HT-29 (cell line): ENCODE measurements at places on chromosomes 5 and 9.

DNA sequence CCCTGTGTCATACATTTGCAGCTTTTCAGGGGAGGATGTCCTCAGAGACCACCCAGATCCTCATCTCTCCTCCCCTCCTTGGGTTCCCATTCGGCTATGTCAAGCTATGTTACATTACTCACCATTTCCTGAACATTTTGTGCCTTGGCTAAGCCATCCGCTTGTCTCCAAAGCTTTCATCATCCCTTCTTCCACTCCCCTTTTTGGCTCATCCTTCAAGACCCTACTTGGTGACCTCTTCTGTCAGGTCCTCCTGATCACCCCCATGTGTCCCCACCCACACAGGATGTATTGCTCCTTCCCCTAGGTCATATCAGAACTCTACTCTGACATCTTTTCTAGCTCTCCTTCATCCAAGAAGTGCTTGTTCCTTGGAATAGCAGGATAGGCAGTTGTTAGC, 81.8 kb downstream of the BOD1 start:
- DNase-seq, result no peak

DNA sequence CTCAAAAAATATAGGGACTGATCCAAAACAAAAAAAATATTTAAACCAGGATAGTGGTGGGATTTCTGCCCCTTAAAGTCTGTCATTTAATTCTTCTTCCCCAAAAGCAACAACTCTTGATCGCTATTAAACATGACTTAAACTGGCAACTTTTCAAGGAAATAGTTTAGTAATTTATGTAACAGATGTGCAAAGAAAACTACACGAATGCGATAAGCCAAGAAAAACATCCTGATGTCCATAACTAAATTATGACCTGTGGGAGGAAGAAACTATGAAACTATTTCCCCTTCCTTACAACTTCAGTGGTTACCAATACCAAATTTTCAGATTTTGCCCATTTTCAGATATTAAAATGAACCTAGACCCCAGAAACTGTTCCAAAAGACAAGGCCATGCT, 31.5 kb downstream of the CLINT1 start:
- no peak for DNase-seq

DNA sequence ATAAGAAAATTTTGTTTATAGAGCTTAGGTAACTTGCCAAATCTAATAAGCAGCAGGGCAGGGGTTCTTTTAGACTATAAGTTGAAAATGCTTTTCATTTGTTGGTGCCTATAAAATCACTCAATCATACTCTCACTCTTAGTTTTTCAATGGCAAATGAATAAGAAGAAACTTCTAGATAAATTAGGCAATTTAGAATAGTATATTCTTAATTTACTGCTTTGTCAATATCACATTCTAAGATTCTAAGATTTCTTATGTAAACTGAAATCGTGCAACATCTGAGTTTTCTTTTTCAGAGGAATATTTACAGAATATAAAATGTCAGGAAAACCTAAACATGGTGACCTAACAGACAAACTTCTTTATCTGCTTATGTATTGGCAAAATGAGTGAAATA, 849.0 kb downstream of the DTWD2 start:
- no peak for DNase-seq

DNA sequence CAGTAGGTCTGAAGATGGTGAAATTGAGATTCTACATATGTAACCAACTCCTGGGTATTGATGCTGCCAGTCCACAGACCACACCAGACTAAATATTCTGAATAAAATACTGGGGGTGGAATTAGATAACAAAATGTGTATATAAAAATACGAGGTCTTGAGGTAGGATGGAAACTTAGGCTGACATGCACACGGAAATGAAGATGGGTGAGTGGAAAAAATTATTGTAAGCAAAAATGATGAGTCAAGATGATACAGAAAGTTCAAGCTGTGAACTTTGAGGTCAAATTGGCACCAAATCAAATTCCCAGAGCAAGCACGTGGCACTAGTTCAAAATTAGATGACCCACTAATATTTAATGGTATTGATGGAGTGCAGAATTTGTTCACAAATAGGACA, 713.4 kb upstream of the ACO1 start:
- DNase-seq, result no peak

GRCh38 chr5:73266925-73267765, 94.2 kb downstream of the TMEM174 start:
- DNase-seq, result no peak

- DNase-seq, result peak; percentile 1
Measured at GRCh38 chr9:34771007-34771406, 61.1 kb upstream of the CCL21 start.

DNA sequence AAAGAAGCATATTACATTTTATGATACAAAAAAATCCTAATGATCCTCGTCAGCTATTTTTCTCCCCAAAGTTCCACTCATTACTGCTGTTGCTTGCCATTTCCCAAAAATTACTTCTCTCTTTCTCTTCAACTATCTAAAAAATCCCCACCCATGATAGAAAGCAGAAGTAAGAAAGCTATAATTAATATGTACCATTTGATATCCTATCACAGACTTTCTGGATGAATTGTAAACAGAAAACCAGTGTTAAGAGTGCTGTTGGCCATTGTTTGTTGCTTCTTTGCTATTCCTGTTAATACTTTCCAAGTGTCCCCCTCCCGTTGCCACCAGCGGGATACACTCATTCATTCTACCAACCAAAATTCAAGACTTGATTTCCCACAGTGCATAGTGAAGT, 136.3 kb upstream of the SMARCA2 start:
- no peak for DNase-seq

DNA sequence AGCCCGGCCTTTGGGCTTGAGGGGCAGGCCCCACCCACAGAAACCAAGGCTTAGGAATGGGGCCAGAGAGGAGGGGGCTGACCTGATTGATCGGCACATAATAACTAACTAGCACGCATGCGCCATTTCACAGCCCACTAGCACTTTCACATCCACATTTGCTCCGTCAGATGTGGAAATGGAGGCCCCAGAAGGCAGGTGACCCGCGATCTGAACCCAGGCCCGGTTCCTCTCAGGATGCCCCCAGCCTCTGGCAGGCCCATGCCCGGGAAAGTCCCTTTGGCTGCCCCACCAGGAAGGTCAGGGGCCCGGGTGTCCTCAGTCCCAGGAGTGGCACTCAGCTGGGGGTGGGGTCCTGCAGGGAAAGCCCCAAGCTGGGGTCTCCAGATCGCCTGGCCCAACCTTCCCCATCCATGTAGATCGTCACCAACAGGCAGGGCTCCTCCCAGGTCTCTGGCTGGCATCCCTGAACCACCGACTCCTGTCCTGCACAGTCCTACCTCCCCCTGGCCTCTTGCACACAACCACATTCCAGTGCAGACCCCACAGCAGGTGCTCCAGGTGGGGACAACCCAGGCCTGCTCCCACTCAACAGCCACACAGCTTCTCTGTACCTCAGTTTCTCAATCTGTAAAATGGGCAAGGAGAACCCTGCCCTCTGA, 46.7 kb downstream of the VAV2 start:
- DNase-seq, result no peak

DNA sequence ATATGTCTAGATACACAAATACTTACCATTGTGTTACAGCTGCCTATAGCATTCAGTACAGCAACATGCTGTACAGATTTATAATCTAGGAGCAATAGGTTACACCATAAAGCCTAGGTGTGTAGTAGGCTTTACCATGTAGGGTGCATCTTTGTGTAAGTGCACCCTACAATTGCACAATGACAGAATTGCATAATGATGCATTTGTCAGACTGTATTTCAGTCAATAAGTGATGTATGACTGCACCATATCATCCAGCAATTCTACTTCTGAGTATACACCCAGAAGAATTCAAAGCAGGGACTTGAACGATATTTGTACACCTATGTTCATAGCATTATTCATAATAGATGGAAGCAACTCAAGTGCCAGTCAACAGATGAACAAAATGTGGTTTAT, 100.4 kb upstream of the SLC44A1 start:
- DNase-seq, result no peak

- no peak for DNase-seq
Measured at GRCh38 chr5:172721455-172722326, 49.3 kb downstream of the DUSP1 start.

GRCh38 chr5:6606884-6607558, 25.8 kb downstream of the NSUN2 start:
- DNase-seq, result no peak

GRCh38 chr5:50836356-50836755, 169.9 kb downstream of the PARP8 start:
- no peak for DNase-seq

DNA sequence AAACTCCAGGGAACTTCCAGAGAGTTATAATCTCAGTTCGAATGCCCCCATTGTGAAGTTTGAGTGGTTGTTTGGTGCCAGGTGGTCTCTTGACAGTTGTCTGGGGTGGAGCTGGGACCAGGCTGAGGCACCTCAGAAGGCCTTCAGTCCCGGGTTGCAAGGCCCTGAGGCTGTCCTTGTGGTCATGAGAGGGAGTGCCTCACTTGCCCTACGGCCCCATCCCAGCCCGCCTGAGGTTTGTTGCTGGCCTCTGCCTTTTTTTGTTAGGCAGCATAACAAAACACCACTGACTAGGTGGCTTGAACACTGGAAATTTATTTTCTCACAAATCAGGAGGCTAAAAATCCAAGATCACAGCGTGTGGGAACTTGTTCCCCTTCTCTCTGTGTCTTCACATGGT, 73.0 kb upstream of the PAPPA start:
- DNase-seq, result no peak

DNA sequence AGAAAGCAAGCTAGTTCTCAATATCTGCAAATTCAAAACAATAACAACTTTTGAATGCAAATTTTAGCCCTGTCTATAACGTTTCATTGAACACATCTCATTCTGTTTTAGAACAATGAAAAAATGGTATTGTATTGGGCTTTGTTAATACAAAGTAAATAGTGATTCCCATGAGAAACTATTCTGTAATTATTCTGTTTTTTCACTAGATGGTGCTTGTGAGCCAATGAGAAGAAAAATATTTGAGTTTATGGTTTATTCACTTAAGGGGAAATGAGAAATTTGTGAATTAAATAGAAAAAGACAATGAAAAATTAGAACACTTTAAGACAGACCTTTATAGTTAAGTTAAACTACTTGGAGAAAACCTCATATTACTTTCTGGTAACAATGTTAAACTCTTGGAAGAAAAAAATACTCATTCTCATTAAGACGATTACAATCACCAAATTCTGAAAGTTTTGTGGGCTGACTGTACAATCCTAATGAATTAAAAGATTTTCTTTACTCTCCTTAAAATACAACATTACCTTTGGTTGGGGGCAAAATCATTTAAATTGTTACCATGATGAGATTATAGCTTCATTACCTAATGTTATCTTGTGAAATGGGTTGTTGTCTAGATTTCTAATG, 127.0 kb downstream of the NNT start:
- peak; percentile 58 for DNase-seq

DNA sequence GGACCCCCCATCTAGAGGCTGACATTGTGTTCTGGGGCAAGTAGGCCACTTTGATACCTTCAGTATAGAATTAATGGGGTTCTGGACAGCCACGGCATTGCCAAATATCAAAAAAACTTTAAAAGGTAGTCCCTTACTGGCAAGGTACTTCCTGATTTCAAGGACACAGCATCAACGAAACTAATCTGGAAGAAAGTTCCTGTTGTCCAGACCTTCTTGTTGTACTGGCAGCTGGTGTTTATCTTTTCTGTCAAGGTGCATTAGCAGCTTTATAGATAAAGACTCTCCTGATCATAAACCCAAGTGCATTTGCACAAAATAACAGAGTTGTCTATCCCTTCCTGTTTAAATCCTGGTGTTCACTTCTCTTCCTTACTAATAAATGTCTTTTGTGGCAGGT, 23.7 kb upstream of the GOLGA1 start:
- DNase-seq, result no peak

GRCh38 chr5:94700592-94700991, 82.1 kb downstream of the SLF1 start:
- no peak for DNase-seq
